ENCODE measurements at places on chromosomes 16 and 17.

DNA sequence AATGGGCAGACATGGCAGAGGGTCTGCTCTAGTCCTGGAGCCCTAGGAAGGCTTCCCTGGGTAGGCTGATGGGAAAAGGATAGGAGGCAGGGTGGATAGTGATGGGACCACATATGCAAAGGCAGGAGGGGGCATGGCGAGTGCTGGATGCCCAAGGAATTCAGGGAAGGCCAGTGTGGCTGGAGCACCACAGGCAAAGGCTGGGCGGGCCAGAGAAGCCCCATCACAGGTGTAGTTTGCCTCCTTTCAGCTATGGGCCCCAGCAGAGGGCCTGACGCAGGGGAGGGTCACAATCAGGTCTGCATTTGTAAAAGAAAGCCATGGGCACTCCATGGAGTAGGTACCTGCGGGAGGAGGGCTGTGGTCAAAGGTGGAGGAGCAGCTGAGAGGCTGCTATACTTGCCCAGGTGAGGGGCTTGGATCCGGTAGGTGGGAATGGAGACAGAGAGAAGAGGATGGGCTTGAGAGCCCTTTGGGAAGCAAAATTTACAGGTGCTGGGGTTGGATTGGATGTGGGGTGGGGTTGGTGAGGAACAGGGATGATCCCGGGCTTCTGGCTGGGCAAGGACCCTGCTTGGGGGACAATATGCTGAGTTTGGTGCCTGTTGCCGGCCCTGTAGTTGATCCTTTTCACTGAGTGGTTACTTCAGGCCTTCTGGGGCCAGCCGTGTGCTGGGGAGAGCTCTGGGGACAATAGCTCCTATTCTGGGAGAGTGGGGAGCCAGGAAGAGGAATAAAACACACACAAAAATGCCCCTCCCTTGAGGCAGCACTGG lies 6.5 kb upstream of the COL1A1 start:
- DNase-seq: no peak

DNA sequence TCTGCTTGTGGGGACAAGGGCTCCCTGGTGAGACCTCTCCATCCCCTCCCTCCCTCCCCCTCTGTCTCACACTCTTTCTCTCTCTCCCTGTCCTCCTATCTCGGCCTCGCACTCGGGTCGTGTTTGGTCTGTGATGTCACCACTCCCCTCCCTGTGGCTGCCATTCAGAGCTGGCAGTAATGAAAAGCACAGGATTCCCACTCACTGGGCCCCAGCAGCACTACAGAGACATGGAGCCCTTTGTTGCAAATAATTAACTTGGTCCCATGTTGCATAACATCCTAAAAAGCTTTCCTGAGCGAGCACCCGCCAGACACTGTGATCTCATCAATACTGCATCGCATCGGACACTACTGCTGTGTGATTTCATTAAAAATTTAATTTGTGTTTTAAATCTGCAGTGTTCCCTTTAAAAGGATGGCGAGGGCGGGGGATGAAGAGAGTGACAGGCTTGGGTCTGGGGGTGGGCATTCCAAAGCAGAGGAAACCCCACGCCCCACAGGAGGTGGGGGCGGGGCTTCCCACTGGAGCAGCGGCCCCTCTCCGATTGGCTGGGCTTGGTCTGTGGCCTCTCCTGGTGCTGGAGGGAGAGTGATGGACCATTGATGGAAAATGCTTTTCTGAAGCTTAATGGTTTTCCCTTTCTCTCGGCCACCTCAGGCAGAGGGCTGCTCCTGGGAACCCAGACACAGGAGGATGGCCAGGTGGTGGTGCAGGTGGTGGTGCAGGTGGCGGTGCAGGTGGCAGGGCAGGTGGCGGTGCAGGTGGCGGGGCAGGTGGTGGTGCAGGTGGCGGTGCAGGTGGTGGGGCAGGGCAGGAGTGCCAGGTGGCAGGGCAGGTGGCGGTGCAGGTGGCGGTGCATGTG lies 15.3 kb upstream of the NPTX1 start:
- DNase-seq: no peak

GRCh38 chr17:38575781-38576180 lies 30.0 kb downstream of the SRCIN1 start:
- DNase-seq: no peak

- peak; percentile 74 for DNase-seq
Measured at GRCh38 chr17:45261577-45262515, at the start of gene SPATA32. TSS of gene SPATA32 (minus strand) at chr17:45262094. CDS start at chr17:45262016, 78 bp downstream.

DNA sequence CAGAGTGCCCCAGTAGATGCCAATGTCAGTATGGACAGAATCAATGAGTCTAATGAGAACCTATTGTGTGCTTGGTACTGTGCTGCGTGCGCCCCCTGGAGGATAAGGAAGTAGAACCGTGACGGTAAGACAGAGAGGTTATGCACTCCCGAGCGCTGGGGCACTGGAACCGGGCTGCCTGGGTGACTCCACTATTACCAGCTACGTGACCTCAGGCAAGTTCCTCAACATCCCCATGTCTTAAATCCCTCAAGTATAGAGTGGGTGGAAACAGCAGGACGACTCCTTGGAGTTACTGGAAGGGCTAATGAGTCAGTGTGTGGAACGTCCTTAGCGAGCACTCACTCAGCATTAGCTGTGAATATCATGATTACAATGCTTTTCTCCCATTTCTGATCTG lies 16.2 kb downstream of the CHST4 start:
- peak; percentile 26 for DNase-seq

DNA sequence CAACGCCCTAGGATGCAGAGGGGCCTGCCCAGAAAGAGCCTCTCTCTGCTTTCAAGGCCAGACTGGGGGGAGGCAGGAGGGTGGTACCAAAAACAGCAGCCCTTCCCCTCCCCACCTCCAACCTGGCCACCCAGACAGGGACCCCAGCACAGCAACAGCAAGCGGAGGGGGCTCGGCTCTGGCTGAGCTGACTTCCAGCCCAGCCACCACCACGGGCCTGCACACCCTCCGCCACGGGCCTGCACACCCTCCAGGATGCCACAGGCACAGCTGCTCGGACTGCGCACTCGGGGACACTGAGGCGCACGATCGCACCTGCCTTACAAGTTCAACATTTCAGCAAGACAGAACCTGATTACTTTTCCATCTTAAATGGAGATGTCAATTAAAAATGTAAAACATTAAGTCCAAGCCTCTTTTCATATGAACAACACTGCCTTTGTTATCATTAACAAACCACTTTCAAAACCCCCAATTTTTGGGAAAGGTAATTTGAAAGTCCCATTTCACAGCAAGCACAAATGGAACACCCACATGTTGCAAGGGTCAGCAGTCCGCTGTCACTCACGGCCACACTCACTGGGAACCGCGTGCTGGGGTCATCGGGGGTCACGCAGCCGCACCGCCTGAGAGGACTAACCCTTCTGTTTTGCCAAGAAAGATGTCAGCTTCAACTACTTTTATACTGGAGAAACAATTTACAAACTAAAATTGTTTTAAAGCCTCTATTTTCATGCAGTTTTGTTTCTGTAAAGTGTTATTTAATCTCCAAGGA lies 76.4 kb downstream of the ANKRD11 start:
- no peak for DNase-seq

DNA sequence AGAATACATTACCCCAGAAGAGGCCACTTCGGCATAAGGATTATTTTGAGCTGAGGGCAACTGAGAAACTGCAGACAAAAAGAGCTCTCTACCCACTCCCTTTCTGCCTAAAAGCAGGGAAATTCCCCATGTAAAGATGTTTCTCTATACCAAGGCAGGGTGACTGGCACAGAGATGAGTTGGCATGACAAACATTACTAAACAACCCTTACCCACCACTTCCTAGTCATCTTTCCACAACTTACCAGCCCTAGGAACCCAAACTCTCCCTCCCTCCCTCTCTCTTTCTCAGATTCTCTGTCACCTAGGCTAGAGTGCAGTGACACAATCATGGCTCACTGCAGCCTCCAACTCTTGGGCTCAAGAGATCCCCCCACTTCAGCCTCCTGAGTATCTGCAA lies 68.6 kb downstream of the EMP2 start:
- no peak for DNase-seq

DNA sequence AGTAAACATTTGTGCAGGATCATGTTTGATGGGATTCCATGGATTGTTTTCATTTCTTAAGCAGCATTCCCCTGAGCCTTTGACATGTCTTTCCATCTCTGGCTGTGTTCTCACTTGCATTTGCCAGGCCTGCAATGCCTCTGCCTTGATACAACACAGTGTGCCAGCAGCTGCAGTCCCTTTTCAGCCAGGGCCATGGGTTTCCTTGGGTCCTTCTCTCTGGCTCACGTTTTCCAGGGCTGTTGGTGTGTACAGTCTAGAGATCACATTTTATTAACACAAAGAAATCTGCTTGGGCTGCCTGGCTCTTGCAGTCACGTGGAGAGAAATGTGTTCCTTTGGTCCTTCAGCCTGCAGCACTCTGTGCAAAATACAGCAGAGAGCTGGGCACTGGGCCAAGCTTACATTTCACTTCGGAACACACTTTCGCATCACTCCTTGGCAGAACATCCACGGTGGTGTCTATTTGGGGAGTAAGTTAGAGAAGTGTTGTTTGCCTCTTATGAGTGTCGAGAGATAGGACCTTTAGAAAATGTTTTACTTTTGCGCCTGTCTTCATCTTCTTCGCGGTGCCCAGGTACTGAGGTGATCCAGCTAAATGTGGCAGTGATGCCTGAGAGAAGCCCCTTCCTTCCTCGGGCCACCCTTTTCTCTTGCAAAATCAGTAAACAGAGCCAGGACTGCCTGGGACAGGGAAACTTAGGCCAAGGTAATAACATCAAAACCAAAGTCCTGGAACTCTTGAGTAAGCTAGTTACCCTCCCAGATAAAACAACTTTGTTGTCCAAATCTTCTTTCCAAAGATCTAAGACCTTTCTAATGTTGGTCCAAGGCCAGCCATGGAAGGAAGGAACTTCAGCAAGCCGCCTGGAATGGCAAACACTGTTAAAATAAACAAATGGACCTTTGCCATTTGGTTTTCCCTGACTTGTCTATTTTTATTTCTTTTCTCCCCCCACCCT lies 20.9 kb downstream of the HLF start:
- no peak for DNase-seq

GRCh38 chr16:66367968-66368891 lies 1.7 kb downstream of the CDH5 start:
- no peak for DNase-seq

DNA sequence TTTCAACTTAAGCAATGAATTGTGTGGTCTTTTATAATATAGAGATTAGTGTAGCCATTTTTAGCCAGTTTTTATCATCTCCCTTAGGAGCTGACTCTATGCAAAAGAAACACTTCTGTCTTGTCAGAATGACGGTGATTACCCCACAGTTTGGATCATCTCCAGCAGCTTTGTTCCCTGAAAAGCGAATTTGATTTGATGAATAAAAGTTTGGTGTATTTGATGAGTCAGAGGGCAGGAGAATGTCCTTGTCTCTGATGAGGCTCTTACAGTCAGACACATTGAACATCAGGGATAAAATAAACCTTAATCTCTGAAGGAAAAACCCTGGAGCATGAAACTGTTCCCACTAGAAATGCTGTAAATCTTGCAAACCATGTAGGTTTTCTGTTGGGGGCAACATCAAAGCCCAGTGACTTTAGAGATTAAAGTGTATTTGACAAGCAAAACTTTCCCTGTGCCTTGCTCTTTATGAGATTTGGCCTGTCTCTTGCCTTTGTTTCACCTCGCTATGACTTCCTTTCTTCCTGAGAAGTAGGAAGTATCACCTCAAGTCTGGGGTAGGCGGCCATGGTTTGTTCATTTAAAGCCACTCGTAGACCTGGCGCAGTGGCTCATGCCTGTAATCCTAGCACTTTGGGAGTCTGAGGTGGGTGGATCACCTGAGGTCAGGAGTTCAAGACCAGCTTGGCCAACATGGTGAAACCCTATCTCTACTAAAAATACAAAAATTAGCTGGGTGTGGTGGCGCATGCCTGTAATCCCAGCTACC lies 209.3 kb downstream of the FTO start:
- DNase-seq: no peak

GRCh38 chr17:67110619-67111018 lies 66.3 kb downstream of the CACNG1 start:
- DNase-seq: no peak

- DNase-seq: no peak
Measured at GRCh38 chr16:47905771-47906170, 250.0 kb downstream of the ABCC12 start.

DNA sequence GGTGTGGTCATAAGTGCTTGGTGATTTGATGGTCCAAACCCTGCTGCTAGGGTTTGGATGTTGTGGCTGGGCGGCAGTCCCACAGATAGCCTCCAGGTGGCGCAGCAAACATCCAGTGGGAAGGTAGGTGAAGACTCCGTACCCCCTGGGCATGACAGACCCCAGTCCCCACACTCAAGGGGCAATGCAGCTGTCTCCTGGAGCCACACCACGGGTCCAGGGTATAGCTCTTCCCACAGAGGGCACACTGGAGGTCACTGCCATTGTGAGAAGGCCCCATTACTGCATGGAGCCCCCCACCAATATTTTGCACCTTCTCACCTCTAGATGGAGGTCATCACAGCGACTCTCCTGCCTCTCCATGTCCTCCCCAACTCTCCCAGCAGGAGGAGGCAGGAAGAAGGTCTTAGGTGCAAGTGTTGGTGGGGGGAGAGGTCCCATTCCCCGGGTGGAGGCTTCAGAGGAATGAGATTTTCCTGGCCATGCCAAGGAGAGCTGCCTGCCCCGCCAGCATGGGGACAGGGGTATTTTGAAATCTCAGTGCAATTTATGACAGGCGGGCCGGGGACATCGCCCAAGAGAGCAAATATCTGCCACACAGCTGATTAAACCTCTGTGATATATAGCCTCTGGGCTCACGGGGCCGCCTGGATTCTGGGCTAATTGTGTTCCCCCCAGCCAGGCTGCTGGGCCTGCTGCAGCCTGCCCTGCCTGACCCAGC lies 17.1 kb upstream of the C17orf113 start:
- peak; percentile 47 for DNase-seq

GRCh38 chr17:63455417-63455816 lies 9.3 kb upstream of the CYB561 start:
- DNase-seq: no peak

DNA sequence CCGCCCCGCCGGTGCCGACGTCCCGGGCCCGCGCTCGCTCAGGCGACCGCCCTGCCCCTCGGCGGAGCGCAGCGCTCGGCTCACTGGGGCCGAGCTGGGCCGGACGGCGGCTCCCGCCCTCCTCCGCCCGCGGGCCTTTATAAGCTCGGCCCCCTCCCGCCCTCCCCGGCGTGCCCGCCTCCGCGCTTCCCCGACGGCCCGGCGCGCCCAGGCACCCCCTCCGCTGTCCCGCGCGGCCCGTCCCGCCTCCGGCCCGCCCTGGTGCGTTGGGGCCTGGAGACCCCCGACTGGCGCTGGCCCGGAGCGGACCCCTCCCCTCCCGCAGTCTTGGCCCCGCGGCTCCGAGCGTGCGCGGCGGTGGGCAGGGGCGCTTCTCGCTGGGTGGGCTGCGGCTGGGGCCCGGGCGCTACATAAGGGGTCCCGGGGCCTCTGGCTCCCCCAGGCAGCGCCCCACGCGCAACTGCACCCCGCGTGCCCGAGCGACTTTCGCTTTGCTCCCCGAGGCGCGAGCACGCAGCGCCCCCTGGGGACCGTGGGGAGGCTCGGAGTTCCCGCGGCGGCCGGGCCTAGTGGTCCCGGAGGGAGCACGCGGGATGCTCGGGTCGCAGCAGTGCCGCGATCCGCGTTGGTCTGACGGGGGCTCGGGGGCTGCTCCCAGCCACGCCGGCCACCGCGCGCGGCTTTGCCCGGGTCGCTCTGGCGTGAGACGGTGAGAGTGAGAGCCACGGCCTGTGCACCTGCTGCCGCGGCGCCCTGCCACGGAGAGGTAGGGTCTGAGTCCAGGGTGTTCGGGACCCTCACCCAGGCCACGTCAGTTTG lies at the start of gene PIEZO1:
TSS of gene PIEZO1 (minus strand) at position 115 of the 819 bp plus-strand sequence. CDS start 256 bp downstream, outside the sequence.
- peak; percentile 81 for DNase-seq
